ENCODE measurements at places on chromosomes 13 and 19.
A peak's percentile ranks its signal among the peaks of the same experiment; 100 is the strongest.

DNA sequence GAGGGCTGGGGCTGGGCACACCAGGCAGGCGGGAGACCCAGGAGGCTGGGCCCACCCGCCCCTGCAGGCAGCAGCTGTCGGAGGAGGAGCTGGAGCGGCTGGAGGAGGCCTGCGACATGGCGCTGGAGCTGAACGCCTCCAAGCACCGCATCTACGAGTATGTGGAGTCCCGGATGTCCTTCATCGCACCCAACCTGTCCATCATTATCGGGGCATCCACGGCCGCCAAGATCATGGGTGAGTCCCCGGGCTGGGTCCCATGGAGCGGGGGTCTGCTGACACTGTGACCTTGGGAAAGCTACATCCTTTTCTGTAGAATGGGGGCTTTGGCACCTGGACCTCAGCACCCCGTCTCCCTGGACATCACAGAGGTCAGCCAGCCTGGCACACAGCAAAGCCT, 8.1 kb downstream of the PRPF31 start:
- no peak for DNase-seq

DNA sequence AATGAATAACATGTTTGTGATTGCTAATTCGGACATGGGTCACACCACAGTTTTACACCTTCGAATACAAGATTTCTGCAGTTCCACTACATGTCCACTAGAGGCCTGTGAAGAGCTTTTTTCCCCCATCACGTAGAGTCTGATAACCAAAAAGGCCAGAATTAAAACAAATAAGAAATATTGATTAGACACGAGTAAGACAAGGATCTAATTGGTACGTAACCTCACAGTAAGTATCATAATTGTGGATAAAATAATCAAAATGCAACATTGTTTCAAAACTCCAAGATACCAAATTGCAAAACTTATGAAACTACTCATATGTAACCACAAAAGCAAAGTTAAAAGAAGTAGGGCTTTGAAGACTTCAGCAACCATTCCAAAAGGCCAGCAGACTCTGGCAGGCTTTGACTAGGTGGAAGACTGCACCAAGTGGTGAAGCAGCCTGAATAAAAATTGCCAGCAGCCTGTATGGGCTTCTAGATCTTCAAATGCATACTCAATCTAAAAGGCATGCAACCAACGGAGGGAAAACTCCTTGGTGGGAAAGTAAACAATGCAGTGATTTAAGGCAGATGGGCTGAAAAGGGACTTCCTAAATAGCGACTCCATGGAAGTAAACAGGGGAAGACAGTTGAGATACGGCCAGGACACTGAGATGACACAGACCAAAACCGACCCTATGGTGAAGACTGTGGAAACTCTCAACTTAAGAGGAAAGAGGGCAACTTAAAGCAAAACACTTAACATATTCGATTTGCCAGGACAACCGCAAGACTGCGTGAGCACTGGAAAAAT, 56.7 kb downstream of the STARD13 start:
- peak; percentile 53 for DNase-seq

- no peak for DNase-seq
Observed at GRCh38 chr19:39299404-39299803, 3.2 kb downstream of the IFNL1 start.

- DNase-seq = peak; percentile 75
Observed at GRCh38 chr19:10654610-10655456, 687 bp downstream of the ILF3 start.

- no peak for DNase-seq
Observed at GRCh38 chr19:5394551-5395505, 54.2 kb upstream of the PTPRS start.

GRCh38 chr13:51663973-51664957, 80.0 kb downstream of the WDFY2 start:
- no peak for DNase-seq

DNA sequence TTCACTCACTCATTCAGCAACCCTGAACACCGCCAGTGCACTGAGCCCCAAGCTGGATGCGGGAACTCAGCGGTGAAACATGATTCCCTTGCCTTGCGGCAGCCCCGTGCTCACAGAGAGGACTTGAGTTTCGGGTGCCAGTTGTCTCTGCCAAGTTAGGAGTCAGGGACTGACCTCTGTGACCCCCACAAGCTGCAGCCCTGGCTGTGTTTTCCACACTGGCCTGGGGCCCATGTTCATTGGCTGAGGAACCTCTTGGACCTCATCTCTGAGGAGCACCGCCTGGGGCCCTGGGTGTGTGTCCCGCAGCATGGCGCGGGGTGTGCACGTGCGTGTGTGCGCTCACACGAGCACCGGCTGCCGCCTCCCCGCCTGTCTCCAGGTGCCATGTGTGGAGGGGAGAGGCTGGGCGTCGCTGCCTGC, 31.0 kb downstream of the CAPN12 start:
- DNase-seq = no peak

DNA sequence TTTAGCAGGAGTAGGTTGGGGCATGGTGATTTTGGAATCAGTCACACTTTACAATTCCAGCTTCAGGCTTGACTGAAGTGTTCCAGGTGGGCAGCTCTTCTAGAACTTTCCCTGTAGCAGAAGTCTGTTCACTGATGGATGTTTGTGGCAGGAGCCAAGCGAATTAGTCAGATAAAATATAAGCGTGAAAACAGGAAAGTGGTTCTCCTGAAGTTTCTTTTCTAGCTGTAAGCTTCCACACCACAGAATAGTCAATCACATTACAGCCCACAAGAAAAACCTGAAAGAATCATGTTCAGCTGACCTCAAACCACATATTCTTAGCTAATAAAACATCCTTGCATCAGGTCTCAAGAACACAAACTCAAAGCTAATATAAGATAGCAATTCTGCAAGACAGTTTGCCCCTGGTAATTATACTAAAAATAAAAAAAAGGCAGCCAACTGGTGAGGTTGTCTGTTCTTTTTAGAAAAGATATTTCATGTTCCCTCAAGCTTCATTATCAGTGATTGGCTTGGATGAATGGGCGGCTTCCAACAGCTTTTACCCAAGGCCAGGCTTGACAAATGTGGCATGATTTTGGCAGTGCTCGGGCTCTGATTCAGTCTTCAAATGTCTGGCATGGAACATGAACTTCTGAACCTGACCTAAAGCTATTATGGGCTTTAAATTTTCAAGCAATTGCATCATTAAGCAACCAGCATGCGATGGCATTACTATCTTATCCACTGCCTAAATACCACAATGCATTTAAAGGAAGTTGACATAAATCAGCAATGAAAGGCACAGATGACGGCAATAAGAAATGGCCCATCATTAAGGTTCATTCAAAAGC, 136.8 kb downstream of the DCLK1 start:
- peak; percentile 34 for DNase-seq

DNA sequence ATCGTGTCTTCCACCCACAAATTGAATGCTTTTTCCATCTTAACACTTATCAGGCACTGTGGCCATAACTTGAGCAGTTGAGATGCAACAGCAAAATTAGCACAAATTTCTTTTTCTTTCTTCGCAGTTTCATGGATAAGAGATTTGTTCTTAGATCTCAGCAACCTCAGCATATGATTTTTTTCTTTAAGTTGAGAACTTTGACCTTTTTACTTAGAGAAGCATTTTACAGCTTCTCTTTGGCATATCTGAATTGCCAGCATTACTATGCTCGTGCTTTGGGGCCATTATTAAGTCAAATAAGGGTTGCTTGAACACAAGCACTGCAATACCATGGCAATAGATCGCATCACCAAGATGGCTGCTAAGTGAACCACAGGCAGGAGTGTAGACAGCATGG, 16.1 kb downstream of the USPL1 start:
- DNase-seq = no peak

DNA sequence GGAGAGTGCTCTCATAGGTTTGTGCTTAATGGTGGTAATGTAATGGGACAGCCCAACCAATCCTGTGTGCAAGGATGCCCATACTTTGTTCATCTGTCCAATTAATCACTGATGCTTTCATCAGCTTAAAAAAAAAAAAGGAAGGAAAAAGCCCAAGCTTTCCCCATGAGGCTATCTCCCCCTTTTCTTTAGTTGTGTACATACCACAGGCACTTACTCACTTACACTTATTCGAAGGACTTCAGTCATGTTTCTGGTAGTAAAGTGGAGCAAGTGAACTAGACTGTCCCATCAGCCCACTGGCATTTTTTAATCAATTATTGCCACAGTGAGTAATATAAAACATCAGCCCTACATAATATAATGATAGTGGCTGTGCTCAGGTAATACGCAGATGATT, 183.5 kb upstream of the UFM1 start:
- no peak for DNase-seq

All from hepatocyte (in vitro differentiated cells).